ENCODE measurements at places on chromosomes 2 and 18. TPM values are rescaled to one million over a fixed set of nuclear protein-coding genes. Genes with fewer than 3 reads are reported as not detected.

Gene OTOS
- 0.36 TPM for polyA plus RNA-seq

Gene CHST9
- polyA plus RNA-seq, result 4.4 TPM

Gene RAX
- polyA plus RNA-seq, result not detected

Gene RUFY4
- polyA plus RNA-seq, result 0.41 TPM

Gene CFAP53
- 4.3 TPM for polyA plus RNA-seq

Gene HMSD
- 1.1 TPM for polyA plus RNA-seq

Gene DNAH6
- polyA plus RNA-seq, result 1.9 TPM

Gene RNF144A
- 58.9 TPM for polyA plus RNA-seq

Gene FEV
- polyA plus RNA-seq, result 0.14 TPM

Gene C2orf80
- polyA plus RNA-seq, result 0.23 TPM

Gene LMAN2L
- polyA plus RNA-seq, result 50.1 TPM

Gene REL
- 7.8 TPM for polyA plus RNA-seq

Gene CFAP65
- polyA plus RNA-seq, result 0.37 TPM

Gene IL1R2
- polyA plus RNA-seq, result 0.27 TPM

Gene ADD2
- polyA plus RNA-seq, result 6.0 TPM

Gene SERPINB4
- polyA plus RNA-seq, result not detected

Gene SCTR
- 27.4 TPM for polyA plus RNA-seq

Gene MATN3
- polyA plus RNA-seq, result 3.0 TPM

Gene FHOD3
- 48.8 TPM for polyA plus RNA-seq

Gene HAAO
- polyA plus RNA-seq, result 40.5 TPM

Gene ABCG8
- polyA plus RNA-seq, result 0.75 TPM

Gene KDSR
- polyA plus RNA-seq, result 39.3 TPM

Gene RNF149
- 47.4 TPM for polyA plus RNA-seq

Gene TTN
- 1.2 TPM for polyA plus RNA-seq

Gene DSG4
- polyA plus RNA-seq, result 0.05 TPM

Gene DCDC2C
- 0.32 TPM for polyA plus RNA-seq

Gene STON1
- 33.1 TPM for polyA plus RNA-seq

Gene ZAP70
- polyA plus RNA-seq, result 2.6 TPM

Gene TUBB8B
- polyA plus RNA-seq, result 1.8 TPM

Gene ASTL
- 0.17 TPM for polyA plus RNA-seq

Gene ASB18
- polyA plus RNA-seq, result not detected

Gene UGT1A10
- polyA plus RNA-seq, result not detected

Gene MXD1
- 11.7 TPM for polyA plus RNA-seq

Gene DPP10
- polyA plus RNA-seq, result 13.1 TPM

Gene HOXD13
- 0.17 TPM for polyA plus RNA-seq

Gene ACADL
- 13.8 TPM for polyA plus RNA-seq

Gene PROM2
- polyA plus RNA-seq, result 28.8 TPM

Gene FARP2
- polyA plus RNA-seq, result 61.1 TPM

Gene KCNK3
- 9.3 TPM for polyA plus RNA-seq

Gene EVA1A
- 17.6 TPM for polyA plus RNA-seq
